M059J (cell line): ENCODE measurements at places on chromosomes 1 and 21. TPM values are rescaled to one million over a fixed set of nuclear protein-coding genes. Genes with fewer than 3 reads are reported as not detected.

GRCh38 chr1:153483776-153484175, 23.3 kb upstream of the S100A7 start:
- no peak for DNase-seq

DNA sequence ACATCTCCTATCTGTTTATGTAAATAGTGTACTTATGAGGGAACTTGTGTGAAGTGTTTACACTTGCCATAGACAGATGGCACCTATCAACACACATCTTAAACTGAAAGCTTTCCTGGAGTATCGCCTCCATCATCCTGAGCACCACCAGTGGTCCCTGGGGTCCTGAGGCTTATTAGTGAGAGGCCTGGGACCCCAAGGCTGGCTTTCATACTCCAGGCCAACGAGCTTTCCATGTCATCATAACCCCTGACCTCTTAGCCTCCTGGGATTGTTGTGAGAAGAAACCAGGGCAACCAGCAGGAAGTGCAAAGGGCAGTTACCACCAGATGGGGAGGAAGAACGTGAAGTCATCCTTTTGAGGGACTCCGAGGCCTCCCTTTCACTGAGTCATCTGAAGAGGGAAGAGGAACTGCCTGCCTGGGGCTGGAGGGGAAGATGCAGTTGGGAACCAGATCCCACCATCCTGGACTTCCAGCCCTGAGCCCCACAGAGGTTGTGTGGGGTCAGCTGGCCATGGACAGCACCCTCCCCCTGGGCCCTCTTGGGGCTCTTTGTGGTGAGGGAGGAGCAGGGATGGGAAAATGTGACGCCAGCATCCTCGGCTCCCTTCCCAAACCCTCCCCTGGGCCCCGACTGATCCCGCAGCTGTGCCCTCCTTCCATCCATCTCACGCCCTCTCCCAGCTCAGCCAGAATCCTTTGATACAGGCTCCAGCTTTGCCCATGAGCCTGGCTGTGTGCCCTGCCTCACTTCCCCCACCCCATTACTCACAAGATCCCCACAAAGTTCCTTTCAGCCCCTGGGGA, 5.8 kb downstream of the INKA2 start:
- peak; percentile 97 for DNase-seq

DNA sequence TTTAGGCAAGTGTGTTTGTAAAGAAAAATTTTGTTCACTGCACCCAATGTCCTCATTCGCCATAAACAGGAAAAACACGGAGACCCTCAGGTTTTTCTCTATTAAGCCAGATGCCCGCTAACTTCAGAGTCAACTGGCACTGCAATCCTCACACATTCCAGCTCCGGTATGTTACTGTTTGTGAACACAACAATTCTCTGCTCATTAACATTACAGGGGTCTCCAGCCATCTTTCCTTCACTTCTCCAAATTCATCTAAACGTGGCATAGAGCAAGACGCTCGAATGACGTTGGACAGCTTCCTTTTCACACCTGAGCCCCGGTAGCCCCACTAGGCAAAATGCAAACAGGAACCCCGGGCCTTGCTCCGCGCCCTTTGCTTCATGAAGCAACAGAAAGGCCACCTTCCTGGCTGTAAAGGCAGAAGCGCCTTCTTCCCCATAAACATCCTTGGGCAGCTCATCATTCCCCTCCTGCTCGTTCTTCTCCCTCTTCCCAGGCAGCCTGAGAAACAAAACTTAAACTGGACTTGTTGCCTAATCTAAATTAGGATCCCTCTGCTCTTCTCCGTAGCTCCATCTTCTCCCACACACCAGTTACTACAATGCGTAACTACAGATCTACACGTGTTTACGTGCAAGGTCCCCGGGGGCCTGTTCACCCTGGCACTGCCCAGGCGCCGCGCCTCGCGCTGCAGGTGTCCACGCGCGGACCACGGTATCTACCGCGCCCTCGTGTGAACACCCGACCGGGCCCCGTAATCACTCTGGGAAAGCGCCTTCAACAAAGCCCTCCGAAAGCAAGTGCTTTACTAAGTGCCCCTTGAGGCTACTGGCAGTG, 1.2 kb downstream of the LBR start:
- DNase-seq = peak; percentile 51

DNA sequence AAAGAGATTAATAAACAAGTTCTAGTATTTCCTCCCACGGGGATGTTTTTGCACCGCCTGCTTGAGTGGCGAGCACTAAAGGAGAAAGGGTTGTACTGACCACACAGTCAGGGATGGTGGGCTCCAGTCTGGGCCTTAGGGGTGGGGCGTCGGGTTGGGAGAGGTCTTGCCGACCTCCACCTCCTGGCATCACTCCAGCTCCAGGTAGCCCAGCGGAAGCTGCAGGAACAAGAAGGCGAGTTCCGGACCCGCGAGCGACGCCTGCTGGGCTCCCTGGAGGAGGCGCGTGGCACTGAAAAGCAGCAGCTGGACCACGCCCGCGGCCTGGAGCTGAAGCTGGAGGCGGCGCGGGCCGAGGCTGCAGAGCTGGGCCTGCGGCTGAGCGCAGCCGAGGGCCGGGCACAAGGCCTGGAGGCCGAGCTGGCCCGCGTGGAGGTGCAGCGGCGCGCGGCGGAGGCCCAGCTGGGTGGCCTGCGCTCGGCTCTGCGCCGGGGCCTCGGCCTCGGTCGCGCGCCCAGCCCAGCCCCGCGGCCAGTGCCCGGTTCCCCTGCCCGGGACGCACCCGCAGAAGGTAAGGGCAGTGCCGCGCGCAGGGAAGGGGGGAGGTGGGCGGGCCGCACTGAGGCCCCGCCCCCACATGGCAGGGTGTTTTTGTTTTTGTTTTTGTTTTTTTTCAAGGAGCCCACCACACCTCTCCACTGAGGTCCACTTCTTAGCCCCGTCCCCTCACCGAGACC, 19.7 kb downstream of the MFAP2 start:
- DNase-seq = peak; percentile 64

DNA sequence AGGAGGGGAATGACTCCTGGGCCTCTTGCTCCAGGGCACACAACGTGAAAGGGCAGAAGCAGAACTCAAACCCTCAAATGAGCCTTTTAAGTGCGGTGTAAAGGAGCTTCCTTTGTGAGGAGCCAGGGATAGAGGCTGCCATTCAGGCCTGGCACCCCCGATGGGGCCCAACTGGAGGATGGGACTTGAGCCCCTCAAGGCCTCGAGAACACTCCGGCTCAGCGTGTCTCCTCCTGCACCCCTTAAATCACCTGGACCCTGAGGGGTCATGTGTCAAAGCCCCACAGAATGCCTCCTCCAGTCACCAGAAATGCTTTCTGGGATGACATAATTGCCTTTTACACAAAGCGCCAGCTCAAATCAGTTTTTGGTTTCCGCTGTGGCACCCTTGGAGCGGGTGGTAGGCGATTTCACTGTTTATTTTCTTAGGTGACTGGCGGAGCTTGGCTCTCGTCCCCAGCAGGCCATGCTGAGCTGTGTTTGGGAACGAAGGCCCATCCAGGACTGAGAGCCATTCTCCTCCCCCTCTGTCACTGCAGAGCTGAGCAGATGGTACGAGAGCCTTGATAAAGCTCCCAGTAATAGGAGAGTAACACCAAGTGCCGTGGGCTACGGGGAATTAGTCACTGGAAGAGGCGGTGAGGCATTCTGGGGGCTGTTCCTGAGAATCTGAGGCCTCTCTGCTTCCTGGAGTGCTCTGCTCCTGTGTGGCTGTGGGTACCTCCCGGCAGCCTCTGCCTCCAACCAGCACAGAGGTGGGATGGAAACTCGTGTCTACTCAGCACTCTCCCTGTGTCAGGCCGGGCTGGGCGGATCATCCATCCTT, 163.0 kb downstream of the GRIK3 start:
- peak; percentile 67 for DNase-seq

- DNase-seq = peak; percentile 71
Observed at GRCh38 chr1:16158993-16159831, 3.3 kb upstream of the EPHA2 start.

- no peak for DNase-seq
Observed at GRCh38 chr1:16233431-16233830, 3.6 kb downstream of the CPLANE2 start.

DNA sequence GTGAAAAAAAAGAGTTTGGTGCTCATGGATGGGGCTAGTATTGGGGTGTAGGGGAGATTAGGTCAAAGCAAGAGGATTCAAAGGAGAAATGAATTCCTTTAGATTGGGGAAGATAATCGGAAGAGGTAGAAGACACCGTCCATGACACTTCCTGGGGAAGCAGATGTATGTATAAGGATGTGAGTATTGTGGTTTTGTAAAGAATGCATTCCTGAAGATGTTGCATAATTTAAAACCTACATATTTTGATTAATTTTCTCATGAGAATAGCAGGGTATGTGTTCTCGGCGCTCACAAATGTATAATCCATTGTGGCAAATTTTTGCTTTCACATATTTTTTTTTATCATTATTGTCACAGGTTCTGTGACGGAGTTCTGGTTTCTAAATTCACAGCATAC, 5.5 kb upstream of the LGALS8 start:
- DNase-seq = no peak

Gene RNF186
- total RNA-seq = not detected in 2 replicates

Gene GBP6
- 0.22 and 0.57 TPM in 2 replicates for total RNA-seq
